ENCODE measurements at places on chromosomes 16 and 17. TPM values are rescaled to one million over a fixed set of nuclear protein-coding genes. Genes with fewer than 3 reads are reported as not detected.

DNA sequence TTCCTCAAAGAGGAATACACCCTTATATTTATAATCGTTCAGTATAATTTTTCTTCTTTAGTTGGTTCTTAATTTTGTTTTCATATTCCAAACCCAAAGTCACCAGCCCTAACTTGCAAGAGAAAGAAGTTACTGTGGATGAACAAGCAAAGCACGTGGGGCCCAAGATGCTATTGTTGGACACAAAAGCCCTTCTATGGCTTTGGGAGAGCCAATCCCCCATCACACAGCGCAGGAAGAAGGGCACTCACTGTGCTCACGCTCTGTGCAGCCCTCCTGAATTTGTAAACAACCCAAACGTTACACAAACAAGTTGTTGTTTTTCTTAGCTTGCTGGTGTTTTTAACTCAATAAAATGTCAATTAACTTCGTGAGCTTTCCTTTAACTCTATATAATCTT, 22.5 kb downstream of the SPPL2C start:
- H3K36me3 ChIP-seq, result no peaks in the 10 kb centered on the region
- no peak overlapping the region for H3K27ac ChIP-seq
- no peaks in the 10 kb centered on the region for H3K27me3 ChIP-seq
- peaks cover 5% of the 10 kb centered on the region for H3K4me1 ChIP-seq
- H3K4me3 ChIP-seq, result no peak overlapping the region
- no peak for DNase-seq

- peaks cover 7% of the 10 kb centered on the region for H3K4me1 ChIP-seq
- H3K36me3 ChIP-seq, result no peaks in the 10 kb centered on the region
- H3K4me3 ChIP-seq, result peak overlapping the region; percentile 73
- no peak overlapping the region for H3K27ac ChIP-seq
Measured at GRCh38 chr16:88569614-88569984, 604 bp upstream of the ZC3H18 start.

- H3K4me3 ChIP-seq, result no peak overlapping the region
- no peaks in the 10 kb centered on the region for H3K4me1 ChIP-seq
- DNase-seq, result no peak
- H3K27ac ChIP-seq, result no peak overlapping the region
Measured at GRCh38 chr16:867421-868385, 67.2 kb upstream of the GNG13 start.

DNA sequence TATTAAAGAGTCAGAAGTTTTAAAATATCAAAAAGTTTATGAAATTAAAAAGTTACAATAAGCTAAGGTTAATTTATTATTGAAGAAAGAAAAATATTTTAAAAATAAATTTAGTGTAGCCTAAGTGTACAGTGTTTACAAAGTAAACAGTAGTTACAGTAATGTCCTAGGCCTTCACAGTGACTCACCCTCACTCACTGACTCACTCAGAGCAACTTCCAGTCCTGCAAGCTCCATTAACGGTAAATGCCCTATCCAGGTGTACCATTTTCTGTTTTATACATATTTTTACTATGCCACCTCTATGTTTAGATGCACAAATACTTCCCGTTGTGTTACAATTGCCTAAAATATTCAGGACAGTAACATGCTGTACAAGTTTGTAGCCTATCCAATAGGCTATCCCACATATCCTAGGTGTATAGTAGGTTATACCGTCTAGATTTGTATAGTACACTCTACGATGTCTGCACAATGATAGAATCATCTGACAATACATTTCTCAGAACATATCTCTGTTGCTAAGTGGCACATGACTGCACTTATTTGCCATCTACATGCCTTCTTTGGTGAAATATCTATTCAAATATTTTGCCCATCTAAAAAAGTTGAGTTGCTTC, 67.2 kb upstream of the WSB1 start:
- no peaks in the 10 kb centered on the region for H3K36me3 ChIP-seq
- no peak overlapping the region for H3K27ac ChIP-seq
- no peaks in the 10 kb centered on the region for H3K4me1 ChIP-seq

GRCh38 chr16:80350061-80350460, 190.7 kb upstream of the DYNLRB2 start:
- no peak for DNase-seq
- H3K27me3 ChIP-seq, result no peaks in the 10 kb centered on the region
- H3K4me3 ChIP-seq, result no peak overlapping the region
- H3K36me3 ChIP-seq, result no peaks in the 10 kb centered on the region
- peaks cover 7% of the 10 kb centered on the region for H3K4me1 ChIP-seq

DNA sequence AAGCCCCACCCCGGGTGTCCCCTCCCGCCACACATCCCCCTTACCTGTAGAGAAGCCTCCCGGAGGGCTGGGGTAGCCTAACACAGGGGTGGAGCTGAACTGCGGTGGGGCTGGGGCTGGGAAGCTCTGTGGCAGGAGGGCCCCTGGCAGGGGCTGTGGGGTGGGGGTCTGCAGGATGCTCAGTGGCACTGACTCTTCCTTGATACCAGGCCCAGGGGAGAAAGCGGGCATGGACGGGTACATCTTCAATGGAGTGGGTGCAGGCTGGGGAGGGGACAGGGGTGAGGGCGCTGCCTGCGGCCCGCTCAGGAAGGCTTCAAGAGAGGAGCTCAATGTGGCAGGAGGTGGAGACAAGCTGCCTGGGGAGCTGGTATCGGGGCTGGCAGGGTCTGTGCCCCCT, 16.7 kb downstream of the SREBF1 start:
- H3K36me3 ChIP-seq, result no peaks in the 10 kb centered on the region
- DNase-seq, result no peak

- no peaks in the 10 kb centered on the region for H3K27me3 ChIP-seq
- H3K27ac ChIP-seq, result no peak overlapping the region
- H3K36me3 ChIP-seq, result no peaks in the 10 kb centered on the region
Measured at GRCh38 chr16:83863682-83864081, 35.2 kb upstream of the MLYCD start.

- DNase-seq, result no peak
- no peak overlapping the region for H3K4me3 ChIP-seq
- H3K36me3 ChIP-seq, result no peaks in the 10 kb centered on the region
- H3K27ac ChIP-seq, result no peak overlapping the region
- H3K27me3 ChIP-seq, result no peaks in the 10 kb centered on the region
Measured at GRCh38 chr16:5328546-5328945, 231.0 kb upstream of the EEF2KMT start.

DNA sequence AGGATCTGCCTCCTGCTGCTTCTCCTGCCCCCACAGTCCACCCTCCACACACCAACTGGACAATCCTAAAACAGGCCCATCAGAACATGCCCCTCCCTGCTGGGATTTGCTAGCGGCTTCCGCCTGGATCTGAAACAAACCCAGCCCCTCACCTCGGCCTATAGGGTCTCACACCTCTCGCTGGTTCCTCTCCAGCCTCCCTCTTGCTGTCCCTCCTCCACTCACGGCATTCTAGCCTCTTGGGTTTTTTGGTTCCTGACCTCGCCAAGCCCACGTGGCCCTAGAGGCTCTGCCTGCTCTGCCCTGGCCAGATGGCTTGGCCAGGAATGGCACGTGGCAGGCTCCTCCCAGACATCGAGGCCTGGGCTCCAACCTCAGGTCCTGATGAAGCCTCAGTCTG, 15.7 kb upstream of the MTSS2 start:
- DNase-seq, result no peak

DNA sequence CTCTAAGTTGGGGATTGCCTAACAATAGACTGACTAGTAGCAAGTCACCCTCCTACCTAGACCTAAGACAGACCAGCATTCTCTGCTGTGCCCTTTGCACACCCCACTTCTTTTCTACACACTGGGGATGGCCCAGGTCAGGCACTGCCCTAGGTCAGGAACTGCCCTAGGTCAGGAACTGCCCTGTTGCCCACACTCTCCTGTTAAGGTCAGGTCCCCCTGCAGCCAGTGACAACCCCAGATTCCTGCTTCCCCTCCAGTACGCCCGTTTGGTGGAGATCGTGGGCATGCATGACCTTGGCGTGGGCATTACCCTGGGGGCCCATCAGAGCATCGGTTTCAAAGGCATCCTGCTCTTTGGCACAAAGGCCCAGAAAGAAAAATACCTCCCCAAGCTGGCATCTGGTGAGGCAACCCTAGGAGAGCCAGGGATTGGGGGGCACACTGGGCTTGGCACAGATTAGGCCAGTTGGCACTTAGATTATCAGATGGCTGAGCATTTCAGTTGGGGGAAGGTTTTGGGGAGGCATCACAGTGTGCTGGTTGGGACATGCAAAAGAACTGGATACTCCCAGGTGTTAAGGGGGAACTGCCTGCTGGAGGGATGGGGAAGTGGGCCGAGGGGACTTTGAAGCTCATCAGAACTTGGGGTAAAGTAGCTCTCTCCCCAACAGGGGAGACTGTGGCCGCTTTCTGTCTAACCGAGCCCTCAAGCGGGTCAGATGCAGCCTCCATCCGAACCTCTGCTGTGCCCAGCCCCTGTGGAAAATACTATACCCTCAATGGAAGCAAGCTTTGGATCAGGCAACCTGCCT, 1.7 kb downstream of the ACADVL start:
- no peaks in the 10 kb centered on the region for H3K36me3 ChIP-seq
- no peak for DNase-seq
- H3K27me3 ChIP-seq, result no peaks in the 10 kb centered on the region
- no peak overlapping the region for H3K4me3 ChIP-seq
- H3K27ac ChIP-seq, result no peak overlapping the region

GRCh38 chr17:59876107-59876506, 16.6 kb downstream of the TUBD1 start:
- no peaks in the 10 kb centered on the region for H3K4me1 ChIP-seq
- DNase-seq, result no peak
- H3K27me3 ChIP-seq, result no peaks in the 10 kb centered on the region
- H3K4me3 ChIP-seq, result no peak overlapping the region

DNA sequence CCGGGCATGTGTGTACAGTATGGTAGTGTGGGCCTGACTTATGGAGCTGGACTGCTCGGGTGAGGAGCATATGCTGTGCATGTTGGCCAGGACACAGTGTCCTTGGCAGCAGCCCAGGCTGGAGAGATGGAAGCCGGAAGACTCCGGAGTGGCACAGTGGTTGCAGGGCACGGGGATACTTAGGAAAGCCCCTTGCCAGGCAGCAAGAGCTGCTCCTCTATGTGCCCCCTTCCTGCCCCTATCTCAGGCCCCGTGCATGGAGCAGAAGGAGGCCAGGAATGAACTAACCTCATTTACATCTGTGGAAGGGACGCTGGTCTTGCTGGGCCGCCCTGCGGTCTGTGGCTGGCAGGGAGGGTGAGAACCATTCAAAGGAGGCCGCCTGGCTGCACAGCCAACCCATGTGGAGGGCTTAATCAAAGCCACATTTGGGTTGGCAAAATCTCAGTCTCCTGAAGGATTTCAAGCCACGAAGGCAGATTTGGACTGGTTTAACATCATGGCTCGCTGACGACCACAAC, 32.2 kb upstream of the RCVRN start:
- H3K4me3 ChIP-seq, result no peak overlapping the region
- H3K4me1 ChIP-seq, result peaks cover 4% of the 10 kb centered on the region
- no peak overlapping the region for H3K27ac ChIP-seq
- no peaks in the 10 kb centered on the region for H3K27me3 ChIP-seq
- no peaks in the 10 kb centered on the region for H3K36me3 ChIP-seq

- H3K27me3 ChIP-seq, result no peaks in the 10 kb centered on the region
- no peak for DNase-seq
- H3K4me3 ChIP-seq, result no peak overlapping the region
Measured at GRCh38 chr16:86095906-86096485, 197.0 kb downstream of the IRF8 start.

DNA sequence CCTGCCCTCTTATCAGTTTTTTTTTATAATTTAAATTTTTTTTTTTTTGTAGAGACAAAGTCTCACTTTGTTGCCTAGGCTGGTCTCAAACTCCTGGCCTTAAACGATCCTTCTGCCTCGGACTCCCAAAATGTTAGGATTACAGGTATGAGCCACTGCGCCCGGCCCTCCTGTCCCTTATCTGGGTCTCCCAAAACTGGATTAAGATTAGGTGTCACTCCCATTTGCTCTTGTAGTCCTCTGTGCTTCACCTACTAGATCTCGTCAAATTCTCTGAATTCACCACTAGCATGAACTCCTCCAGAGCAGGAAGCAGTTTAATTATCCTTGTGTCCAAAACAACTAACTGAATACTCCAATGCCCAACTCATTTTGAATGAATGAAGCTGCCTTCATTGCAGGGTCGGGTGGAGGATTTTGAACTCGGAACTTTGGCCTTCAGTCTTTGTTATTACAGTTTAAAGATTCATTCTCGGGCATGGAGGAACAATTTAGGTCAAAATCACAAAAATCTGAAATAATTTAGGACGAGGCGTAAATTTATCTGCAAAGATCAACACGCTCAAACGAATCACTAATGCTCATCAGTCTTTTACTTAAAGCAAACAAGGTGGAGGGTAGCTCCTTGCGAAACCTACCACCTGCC, 802 bp upstream of the ATXN2L start:
- H3K36me3 ChIP-seq, result no peaks in the 10 kb centered on the region
- no peak for DNase-seq
- H3K4me3 ChIP-seq, result peak overlapping the region; percentile 100

DNA sequence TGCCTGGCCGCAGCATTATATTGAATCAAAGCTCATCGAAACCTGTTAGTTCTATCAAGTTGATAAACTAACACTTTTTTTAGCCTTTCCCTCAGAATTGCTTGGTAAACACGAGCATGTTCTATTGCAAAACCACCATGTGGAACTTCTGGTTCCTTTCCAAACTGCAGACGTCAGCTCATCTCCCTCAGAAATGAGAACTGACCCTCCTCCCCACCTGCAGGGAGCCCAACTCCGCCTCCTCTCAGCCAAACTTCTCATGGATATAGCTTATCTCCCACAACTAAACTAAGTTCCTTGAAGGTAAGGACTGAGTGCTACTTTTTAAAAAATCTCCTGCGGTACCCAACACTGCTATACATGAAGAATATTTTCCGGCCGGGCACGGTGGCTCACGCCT, 6.7 kb downstream of the SHMT1 start:
- H3K36me3 ChIP-seq, result no peaks in the 10 kb centered on the region
- no peaks in the 10 kb centered on the region for H3K4me1 ChIP-seq
- no peak for DNase-seq
- H3K27ac ChIP-seq, result no peak overlapping the region
- H3K4me3 ChIP-seq, result no peak overlapping the region

- H3K4me1 ChIP-seq, result peaks cover 17% of the 10 kb centered on the region
- H3K27me3 ChIP-seq, result no peaks in the 10 kb centered on the region
- H3K4me3 ChIP-seq, result peak overlapping the region; percentile 93
- no peaks in the 10 kb centered on the region for H3K36me3 ChIP-seq
Measured at GRCh38 chr17:18257268-18257981, 1.1 kb downstream of the FLII start.

- H3K4me3 ChIP-seq, result peak overlapping the region; percentile 88
- DNase-seq, result peak; percentile 93
- H3K36me3 ChIP-seq, result no peaks in the 10 kb centered on the region
- no peaks in the 10 kb centered on the region for H3K27me3 ChIP-seq
Measured at GRCh38 chr16:637081-638018, 1.2 kb upstream of the METTL26 start.

The SLFN11 gene
- total RNA-seq, result 40.8 TPM

The CCDC200 gene
- not detected for total RNA-seq

The NPW gene
- 0.78 TPM for total RNA-seq

The CDRT15 gene
- not detected for total RNA-seq

The EZH1 gene
- 49.0 TPM for total RNA-seq

The SGSM2 gene
- total RNA-seq, result 35.1 TPM

The NPB gene
- total RNA-seq, result 1.5 TPM

The BRIP1 gene
- 2.3 TPM for total RNA-seq
